ENCODE measurements at places on chromosomes 7 and 10.

DNA sequence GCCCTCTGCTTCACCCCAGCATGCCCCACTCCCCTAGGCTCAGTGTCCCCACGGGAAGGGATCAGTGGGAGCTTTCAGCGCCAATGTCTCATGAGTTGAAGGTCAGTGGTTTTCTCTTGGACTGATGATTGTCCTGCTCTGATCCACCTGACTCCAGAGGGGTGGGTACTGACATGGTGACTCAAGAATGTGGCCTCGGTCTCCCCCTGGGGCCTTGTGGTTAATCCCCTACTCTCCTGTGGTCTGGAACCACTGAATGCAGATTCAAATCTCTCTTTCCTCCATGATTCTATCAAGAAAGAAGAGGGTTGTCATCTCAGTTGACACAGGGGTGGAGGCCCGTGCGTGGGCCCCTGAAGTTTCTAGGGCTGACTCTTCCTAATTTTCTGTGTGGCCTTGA is 176.9 kb downstream of the RPS24 start:
- no peak for DNase-seq

DNA sequence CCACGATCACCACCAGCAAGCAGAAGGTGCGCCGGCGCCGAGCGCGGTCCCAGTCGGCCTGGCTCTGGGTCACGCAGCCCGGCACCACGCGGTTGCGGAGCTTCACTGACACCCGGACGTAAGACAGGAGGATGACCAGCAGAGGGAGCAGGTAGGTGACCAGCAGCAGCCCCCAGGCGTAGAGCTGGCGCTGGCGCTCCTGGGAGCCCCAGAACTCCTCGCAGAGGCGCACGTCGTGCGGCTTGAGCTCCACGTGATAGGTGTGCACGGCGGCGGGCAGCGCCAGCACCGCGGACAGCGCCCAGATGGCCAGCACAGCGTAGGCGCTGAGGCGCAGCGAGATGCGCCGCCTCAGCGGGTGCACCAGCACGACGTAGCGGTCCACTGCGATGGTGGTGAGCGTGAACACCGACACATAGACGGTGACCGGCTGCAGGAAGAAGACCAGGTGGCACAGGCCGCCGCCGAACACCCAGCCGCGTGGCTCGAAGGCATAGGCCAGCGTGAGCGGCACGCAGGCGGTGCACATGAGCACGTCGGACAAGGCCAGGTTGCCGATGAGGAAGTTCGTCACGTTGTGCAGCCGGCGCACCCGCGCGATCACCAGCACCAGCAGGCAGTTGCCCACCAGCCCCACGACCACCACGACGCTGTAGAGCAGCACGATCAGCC is 920 bp downstream of the PRLHR start:
- DNase-seq, result no peak

GRCh38 chr7:64101126-64101942 is 56.1 kb downstream of the ZNF727 start:
- DNase-seq, result no peak

DNA sequence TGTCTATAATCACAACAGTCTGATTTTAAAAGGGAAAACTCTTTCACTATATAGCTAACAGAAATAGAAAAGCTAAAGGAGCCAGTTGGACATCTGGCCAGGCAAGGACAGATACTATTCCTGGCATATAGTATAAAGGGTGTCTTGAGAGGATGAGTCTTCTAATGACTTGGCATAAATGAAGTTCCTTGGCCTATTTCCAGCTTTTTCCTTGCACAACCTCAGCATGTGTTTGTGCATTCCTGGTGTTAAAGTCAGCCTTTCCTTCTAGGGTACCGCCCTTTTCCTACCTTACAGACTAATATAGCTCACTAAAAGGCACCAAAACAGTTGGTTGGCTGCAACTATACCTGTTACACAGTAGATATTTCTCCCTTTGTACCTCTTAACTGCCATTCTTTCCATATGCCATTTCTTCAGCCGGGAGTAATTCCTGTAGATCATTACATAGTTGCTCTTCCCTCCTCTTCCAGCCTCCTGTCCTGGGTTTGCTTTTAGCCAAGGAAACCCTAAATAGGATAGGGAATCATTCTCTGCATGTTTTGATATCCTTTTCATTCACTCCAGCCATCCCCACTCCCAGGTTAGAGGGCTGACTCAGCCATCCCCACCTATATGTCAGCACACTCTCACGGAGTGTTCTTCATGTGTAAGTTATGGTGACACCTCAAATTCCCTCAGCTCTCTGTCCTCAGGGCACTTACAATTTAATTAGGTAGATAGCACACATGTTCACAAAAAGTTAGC is 102.1 kb upstream of the MDFIC start:
- no peak for DNase-seq

DNA sequence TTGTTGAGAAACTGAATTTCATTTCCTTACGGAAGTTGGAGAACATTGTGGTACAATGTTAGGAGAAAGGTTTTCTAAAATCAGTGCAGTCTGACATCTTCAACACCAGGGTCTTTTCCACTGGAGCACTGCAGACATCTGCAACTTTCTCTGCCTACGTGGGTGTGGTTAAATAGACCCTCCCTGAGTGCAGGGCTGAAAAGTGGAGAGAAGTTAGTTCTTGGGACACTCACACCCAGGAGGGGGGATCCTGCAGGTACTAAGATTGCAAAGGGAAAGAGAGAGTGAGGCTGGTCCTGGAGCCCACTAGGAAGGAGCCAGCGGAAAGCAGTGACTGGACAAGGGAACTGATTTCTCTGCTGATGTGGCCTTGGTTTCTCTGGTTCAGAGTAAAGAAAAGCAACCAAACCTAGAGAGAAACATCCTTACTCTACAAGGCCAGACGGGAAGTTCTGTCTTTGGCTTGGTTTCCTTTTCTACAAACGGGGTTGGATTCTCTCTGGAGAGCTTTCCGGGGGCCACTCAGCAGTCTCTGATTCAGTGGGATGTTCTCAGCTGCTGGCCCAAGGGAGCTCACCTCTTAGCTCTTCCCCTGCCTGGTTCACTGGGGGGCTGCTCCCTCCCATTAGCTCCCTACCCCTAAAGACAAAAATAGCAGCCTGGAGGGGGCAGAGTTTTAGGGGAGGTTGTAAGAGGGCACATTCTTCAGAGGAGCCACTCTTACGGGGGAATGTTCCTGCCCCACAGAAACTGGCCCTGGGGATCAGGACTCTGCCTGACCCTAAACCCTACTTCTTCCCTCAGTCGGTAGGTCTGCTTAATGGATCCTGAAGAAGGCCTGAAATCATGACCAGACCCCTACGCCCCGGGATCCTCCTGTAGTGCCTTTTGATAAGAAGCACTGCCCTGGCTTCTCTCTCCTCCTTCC is 2.7 kb downstream of the UPP1 start:
- DNase-seq, result no peak

- DNase-seq, result no peak
Observed at GRCh38 chr7:41052201-41052600, 650.7 kb downstream of the INHBA start.

DNA sequence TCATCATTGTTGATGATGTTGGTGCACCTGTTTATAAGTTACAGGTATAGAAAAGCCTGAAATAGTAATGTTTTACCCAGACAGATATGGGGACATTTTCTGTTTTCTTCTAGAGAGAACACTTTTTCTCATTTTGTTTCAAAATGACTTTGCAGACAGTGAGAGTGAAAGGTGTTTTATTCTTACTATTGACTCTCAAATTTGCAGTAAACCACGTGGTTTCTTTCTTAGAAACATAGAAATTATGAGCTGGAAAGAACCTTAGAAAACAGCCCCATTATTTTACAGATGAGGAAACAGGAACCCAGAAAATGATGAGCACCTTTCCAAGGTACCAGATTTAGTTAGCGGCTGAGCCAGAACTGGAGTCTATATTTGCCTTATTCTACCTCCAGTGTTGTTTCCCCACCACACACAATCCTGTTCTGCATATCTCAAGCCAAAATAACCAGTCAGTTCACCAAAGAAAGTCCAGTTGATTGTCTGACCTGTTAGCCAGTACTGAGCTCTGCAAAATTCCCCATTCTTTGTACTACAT is 138.9 kb upstream of the AHR start:
- no peak for DNase-seq

DNA sequence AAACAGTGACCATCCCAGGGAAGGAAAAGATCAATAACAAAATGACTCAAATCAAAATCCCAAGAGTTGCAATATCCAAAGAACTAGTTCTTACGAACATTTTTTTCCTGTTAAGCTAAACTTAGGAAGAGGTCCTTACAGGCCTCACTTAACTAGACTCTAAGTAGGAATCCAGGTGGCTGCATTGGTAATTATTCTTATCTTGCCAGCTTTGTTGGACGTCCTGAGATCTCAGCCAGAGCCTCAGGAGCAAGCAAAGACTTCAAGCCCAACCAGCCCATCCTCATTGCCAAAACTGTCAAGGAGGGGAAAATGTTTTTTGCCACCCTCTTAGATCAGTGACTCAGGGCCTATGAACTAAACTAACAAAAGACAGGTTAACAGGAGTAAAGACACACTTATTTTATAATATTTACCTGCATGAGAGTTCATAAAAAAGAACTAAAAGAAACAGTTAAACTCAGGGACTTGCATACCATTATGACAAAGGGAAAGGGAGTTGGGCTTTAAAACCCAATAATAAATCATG is 18.3 kb upstream of the PPP1R9A start:
- no peak for DNase-seq

DNA sequence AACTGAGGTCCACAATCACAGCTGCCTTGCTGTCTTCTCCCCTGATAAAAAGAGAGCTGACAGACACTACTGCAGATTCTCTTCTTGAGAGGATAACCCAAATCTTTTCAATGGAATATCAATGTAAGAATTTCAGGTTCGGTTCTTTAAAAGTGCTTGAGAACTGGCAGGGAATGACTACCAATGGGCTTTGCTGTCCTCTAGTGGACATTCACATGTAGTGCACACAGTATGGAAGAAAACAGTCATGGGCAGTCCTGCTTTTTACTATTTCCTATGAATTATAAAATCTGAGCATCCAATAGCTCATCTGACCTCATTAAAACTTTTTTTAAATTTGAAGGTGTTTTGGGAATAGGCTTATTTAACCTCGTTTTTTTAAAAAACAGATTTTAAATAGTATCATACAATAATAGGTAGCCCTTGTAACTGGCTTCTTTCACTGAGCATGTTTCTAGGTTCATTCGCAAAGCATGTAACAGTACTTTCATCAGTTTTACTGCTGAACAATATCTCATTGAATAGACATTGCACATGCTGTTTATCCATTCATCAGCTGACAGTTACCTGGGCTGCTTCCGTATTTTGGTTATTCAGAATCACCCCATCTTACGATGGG is 18.3 kb downstream of the FZD9 start:
- DNase-seq, result no peak

- no peak for DNase-seq
Observed at GRCh38 chr7:136964347-136964746, 95.9 kb downstream of the CHRM2 start.

DNA sequence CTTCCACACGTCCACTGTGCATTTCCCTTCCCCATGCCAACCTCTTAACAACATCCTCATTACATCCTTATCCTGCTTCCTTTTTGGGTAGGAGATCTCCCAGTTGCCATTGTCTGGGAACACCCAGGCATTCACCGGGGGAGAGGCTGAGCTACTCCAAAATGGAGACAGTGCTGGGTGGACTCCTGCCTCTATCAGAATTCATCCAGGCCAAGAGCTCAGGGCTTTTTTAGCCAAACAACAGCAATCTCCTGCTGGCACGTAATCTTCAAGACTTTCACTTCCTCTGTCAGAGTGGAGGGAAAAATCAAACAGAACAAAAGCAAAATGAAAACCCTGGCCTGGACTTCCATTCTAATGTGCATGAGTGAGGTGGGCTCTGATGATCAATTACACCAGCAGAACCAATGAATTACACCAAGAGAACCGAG is 245.0 kb downstream of the PRPF18 start:
- no peak for DNase-seq

DNA sequence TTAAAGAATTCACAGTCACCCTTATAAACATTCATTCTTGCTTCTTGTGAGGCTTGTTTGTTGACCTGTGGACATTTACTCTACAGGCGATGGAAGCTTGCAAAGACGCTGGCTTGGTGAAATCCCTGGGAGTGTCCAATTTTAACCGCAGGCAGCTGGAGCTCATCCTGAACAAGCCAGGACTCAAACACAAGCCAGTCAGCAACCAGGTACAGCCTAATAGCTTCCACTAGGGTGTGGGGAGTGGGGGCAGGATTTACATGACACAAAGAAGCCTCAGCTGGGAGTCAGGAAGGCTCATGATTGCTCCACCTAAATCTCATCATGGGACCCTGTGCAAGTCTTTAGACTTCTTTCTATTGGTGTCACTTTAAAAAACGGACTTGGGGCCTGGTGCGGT is 29.0 kb downstream of the AKR1D1 start:
- DNase-seq, result no peak

GRCh38 chr10:66834802-66835201 is 91.0 kb upstream of the LRRTM3 start:
- DNase-seq, result no peak

Data from stimulated activated CD4-positive, alpha-beta T cell treated with anti-CD3 and anti-CD28 coated beads, Interleukin-15, amount 100 ng/mL, for 1 hour (primary cell).